Activated T-cell treated with anti-CD3 and anti-CD28 coated beads for 24 hours (primary cell): ENCODE measurements at places on chromosomes 7 and 10.

GRCh38 chr10:118669020-118669791, 73.8 kb upstream of the PRLHR start:
- DNase-seq, result no peak

GRCh38 chr10:34337917-34338316, 477.2 kb downstream of the PARD3 start:
- no peak for DNase-seq

GRCh38 chr10:4511509-4511908, 314.5 kb upstream of the AKR1E2 start:
- no peak for DNase-seq

GRCh38 chr7:122384528-122384927, 80.0 kb upstream of the FEZF1 start:
- DNase-seq, result no peak

GRCh38 chr10:84334811-84335210, 6.4 kb downstream of the CCSER2 start:
- no peak for DNase-seq

GRCh38 chr7:39623732-39624441, 515 bp downstream of the RALA start:
- DNase-seq, result no peak

GRCh38 chr10:127435246-127435645, 113.9 kb upstream of the NPS start:
- no peak for DNase-seq

DNA sequence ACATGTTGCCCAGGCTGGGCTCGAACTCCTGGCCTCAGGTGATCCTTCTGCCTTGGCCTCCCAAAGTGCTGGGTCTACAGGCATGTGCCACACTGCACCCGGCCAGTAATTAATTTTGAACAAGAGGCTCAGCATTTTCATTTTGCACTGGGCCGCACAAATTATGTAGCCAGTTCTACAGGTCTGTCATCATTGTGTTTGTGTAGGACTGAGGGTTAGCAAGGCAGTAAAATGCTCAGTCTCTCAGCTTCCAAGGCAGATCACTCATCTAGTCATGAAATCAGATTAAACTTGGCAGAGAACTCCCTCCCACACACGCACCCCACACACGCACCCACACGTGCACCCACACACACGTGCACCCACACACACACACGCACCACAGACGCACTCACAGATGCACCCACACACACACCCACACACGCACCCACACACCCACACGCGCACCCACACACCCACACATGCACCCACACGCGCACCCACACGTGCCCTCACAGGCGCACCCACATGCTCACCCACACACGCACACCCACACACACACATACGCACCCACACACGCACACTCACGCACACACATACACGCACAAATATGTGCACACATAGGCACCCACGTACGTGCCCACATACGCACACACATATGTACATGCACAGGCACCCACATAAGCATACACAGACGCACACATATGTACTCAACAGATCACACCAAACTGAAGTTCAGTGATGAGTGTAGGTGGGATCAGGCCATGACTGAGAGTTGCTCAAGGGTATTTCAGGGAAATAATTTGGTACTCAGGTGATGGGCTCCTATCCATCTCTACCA, 27.8 kb upstream of the PROSER2 start:
- no peak for DNase-seq

DNA sequence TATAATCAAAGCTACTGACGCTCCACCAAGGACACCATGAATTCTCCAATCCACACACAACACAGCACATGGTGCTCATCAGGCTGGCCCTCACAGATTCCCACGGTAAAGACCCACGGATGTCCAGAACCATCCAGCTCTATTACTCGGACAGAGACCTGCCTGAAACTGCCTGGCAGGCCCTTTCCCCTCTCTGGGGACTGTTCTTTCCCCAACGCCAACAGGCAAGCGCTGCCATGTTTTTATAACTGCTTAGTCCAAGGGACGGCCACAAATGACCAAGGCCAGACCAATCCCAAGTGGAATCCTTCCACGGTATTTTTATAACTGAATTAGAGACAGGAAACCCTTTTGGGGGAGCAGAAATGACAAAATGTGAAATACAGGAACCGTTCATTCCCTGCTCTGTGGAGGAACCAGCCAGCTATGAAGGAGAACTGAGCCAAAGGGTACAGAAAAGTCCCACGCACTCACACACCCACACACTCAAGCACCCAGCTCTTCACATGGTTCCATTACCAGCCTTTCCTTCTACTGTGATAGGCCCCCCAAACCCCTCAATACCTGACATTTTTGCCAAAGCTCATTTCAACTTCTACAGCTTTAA, 4.1 kb downstream of the PIP4K2A start:
- DNase-seq, result no peak

- DNase-seq, result no peak
Observed at GRCh38 chr10:113732160-113732881, 19.2 kb upstream of the PLEKHS1 start.

DNA sequence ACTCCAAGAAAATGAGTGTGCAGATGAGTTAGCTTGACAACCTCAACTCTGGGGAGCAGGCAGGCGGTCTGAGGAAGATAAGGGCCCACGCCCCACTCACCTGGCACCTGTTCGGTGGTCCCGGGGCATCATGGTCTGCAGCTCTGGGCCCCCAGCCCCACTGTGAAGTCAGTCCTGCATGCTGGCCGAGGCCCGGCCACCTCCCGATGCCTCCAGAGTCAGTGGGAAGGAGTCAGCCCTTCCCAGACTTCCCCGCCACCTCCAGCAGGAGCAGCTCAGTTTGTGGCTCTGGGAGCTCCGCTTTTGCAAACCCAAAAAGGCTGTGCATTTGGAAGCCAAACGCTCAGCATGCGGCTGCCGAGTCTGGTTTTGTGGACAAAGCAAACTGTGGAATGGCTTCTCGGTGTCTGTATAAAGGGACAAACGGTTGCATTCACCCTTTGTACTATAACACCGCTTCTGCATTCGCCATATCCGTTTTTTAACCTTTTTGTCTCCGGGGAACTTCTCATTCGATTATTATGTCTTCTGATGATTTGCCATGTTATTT, 167.3 kb downstream of the CCDC3 start:
- no peak for DNase-seq

- DNase-seq, result no peak
Observed at GRCh38 chr7:108067844-108068243, 62.3 kb downstream of the LAMB4 start.

DNA sequence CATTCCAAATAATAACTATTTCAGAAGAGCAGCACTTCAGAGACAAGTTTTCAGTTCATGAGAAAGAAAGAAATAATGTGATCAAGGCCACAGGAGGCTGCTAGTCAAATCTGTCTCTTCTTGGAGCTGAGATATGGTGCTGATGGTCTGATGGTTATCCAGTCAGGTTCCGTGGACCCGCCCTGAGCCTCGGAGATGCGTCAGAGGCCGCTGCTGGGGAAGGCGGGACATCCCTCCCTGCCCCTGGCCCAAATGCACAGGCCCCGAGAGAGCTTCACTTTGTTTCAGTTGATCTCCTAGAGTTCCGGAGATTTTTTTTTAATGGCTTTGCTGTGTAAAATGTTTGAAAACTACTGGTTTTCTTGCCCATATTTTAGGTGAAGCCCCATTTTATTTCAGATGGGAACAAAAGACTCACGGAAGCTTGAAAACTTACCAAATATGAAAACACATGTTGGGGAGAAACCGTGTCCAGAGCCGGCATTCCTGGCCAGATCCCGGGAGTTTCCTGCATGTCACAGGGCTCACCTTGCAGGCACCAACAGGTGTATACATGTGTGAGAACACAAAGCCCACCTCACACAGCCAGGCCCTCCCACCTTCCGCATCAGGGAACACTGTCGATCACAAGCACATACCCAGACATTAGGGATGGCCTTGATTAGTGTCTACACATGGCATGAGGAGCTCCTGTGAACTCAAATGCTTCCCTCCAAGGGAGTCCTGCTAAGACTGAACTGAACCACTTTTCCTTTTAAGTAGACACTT, 499.0 kb downstream of the TCERG1L start:
- DNase-seq, result no peak

DNA sequence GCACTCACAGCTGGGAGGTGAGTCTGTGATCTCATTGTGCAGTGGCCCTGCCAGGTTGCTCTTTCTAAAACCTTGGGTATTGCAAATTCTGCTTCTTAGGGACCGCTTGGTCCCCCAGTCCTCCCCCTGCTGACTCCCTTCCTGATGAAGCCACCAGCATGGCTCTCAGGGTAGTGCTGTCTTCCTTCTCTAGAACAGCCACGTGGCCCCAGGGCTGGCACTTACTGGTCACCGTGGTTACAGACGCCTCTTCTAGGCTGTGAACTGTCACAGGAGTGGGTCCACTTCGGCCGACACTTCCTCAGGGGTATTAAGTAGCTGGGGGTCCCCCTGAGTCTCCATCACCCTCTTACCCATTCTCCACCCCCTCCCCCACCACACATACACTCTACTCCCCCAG, 2.7 kb upstream of the HTRA1 start:
- DNase-seq, result no peak

DNA sequence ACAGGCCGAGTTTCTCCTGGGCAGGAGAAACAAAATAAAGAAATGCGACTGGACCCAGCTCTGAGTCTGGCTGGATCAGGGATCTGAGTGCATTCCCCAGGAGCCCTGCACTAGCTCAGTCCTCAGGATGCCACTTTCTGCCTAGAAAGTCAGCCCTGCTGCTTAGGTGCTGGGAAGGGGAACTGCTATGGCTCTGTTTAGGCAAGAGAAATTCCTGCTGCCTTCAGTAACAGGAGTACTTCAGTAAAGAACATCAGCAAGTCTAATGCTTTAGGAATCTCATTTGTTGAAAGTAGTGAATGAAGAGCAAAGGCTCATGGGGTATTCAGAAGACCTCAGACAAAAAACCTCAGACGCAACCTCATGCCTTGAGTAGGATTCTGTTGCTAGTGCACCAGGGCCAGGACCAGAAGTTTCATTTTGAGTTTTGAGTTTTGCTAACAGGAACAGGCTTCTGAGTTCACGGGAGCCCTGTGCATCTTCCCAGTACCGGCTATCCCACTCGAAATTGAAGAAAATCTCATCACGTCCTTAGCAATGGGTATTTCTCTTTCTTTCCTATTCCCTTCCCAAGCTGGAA, 170.8 kb upstream of the CDCA7L start:
- DNase-seq, result no peak

GRCh38 chr7:116401711-116402110, 97.8 kb upstream of the CAV2 start:
- DNase-seq, result no peak

DNA sequence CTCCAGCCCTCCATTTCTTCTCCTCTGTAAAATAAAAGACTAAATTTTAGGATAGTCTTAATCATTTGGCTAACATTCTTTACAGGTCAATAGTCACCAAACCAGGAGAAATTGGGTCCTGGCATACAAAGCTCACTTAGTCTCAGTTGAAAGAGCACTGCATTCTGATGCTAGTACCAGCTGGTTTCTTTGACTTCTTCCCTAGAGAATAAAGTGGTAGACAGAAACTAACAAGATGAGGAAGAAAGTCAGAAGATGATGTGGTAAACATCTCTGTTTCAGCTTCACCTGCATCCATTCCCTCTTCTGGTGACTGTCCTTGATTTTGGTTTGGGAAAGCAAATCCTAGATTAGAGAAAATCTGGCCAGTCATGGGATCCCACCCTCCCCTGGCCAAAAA, 37.2 kb downstream of the NKX2-3 start:
- no peak for DNase-seq

DNA sequence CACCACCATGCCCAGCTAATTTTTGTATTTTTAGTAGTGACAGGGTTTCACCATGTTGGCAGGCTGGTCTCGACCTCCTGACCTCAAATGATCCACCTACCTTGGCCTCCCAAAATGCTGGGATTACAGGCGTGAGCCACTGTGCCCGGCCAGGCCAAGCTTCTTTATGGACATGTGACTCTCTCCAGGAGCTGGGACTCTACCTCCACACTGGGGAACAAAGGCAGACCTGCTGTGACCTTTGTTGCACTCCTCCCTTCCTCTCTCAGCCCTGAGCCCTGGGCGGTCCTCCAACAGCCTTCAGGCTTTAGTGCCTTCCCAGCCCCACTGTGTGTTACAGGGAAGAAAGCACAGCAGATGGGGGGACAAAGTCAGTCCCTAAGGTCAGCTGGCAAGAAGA, 55.0 kb upstream of the DUSP5 start:
- DNase-seq, result no peak

- no peak for DNase-seq
Observed at GRCh38 chr7:29315122-29315891, 120.7 kb downstream of the CHN2 start.

DNA sequence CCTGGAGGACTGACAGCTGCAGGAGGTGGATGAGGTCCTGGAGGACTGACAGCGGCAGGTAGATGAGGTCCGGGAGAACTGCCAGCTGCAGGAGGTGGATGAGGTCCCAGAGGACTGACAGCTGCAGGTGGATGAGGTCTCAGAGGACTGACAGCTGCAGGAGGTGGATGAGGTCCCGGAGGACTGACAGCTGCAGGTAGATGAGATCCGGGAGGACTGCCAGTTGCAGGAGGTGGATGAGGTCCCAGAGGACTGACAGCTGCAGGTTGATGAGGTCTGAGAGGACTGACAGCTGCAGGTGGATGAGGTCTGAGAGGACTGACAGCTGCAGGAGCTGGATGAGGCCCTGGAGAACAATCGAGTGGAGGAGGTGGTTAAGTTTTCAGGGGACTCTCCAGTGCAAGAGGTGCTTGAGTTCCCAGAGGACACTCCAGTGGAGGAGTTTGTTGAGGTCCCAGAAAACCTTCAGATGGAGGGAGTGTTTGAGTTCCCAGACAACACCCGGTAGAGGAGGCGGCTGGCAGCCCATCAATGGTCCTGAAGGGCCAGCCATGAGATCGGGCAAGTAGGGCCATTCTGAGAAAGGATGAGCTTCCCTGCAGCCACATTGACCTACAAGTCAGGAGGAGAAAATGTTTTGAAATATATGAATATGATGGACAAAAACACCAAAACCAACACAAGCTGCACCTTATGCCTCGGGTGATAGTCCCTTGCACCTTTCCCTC, 4.7 kb upstream of the EIF5AL1 start:
- no peak for DNase-seq

GRCh38 chr10:16811765-16812164, 5.5 kb downstream of the RSU1 start:
- no peak for DNase-seq

DNA sequence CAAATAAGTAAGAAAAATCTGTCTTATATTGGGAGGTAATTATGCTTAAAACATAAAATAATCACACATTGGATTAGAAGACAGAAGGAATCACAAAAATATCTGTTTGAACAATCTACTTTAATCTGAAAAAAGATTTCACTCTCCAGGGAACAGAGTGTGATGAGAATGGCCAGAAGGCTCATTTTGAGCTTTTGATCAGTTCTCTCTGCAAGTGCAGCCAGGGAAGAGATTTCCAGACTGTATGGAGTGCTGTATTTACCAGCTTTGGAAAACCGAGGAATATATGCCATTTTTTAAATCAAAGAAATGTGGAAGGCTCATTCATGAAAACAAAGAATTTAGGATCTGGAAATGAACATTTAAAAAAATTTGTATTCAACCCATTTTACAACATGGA, 83.0 kb upstream of the WAC start:
- DNase-seq, result no peak

DNA sequence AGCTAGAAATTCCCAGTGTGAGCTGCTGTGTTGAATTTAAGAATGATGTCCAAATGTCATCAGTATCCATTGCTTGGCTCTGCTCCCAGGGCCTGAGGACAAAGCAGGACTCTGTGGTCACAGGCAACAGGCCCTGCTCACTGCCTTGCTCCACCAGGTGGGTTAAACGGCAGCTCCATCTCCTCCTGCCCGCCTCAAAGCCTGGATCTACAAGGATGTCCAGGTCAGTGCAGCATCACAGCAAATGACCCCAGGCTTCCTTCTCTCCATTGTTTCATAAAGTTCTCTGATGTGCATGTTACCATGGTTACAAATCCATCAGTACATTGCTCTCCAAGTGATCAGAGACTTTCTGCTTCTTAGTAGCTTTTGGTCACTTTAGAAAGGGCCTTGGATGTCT, 322.0 kb upstream of the ZNF32 start:
- DNase-seq, result no peak
